ENCODE measurements at places on chromosomes 7 and 10.

- DNase-seq, result no peak
Measured at GRCh38 chr10:93915598-93915997, 21.8 kb downstream of the SLC35G1 start.

DNA sequence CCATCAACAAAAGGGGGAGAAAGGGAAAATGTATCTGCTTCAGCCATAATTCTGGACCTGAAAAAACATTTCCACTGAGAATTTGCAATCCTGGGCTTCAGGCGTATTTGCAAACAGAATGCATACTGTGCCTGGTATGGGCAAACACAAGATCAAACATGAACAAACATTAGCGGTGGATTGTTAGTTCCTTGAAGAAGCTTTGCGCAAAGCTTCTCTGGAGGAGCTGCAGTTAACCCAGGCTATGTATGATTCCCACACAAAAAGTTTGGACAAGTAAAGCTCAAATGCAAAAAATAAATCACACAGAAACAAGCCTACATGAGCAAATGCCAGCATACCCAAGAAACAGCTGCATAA lies 20.4 kb upstream of the HILPDA start:
- DNase-seq, result no peak

DNA sequence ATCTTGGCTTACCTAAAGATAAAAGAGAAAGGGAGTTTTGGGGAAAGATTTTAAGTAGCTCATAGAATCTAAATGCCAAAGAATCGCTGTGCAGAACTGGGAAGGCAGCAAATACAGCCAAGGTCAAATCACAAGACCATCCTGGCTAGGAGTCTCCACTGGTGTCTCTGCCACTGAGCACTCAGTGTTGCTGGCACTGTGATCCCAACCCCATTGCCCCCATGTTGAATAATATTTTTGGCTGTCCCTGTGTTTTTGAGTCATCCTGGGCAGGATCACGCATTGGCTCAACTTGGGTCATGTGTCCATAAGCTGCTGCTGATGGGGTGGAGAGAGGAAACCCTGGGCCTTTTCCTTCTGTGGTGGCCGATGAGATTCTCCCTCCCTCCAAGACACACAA lies 21.2 kb downstream of the TLX1 start:
- no peak for DNase-seq

DNA sequence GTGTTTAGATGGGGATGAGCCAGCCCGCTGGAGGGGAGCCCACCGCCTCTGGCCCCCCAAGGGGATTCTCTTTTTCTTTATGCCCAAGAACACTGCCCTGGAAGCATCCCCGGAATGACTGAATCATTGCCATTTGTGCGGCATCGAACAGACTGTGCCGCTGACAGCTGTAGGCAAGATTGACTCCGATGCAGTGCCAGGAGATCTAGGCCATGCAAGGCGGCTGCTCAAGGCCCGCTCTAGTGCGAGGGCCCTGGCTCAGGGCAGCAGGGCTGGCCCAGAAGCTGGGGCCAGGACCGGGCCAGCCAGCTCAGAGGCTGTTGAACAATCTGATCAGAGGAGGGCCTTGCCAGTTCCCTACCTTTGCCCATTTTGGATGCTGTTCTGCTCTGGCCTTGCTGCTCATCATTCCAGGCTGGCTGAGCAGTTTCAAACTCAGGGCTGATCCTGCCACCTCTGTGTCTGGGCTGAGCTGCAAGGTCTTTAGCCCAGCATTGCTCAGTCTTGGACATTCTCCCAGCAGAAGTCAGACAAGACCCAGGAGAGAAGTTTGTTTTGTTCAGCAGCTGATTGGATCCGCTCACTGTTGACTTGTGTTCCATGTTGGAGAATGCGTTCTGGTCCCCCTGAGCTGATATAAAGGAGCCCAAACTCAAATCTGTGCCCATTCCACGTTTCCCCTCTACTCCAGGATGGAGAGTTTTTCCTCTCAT lies 485.3 kb upstream of the GALNT17 start:
- DNase-seq, result no peak

DNA sequence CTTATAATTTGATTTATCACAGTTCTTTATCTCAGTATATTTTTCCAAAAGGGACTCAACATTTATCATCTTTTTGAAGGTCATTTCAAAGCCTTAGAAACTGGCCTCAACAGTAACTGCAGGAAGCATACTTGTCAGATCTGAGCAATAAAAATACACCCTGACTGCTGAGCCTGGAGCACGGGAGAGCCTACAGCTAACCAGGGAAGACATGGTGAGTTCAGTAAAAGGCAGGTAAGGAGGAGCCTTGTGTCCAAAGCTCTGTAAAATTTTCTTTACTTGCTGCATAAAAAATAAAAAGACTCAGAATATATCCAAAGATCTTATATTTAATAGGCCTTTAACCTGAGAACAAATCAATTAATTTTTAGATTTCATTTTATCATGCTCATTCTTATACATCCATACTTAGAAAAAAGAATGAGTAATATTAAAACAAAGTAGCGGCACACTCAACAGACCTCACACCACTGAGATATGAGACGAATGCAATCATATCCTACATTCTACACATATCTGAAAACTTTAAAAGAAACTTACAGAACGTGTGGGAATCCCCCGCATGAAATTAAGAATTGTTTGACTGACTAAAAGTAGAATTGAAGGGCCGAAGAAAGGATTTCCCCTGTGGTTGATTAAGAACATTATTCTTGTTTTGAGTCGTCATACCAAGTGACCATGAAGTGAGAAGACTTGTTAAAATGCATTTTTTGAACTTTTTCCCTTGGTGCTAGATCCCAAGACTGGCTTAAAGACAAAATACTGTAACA lies 296.4 kb upstream of the MKLN1 start:
- DNase-seq, result no peak

DNA sequence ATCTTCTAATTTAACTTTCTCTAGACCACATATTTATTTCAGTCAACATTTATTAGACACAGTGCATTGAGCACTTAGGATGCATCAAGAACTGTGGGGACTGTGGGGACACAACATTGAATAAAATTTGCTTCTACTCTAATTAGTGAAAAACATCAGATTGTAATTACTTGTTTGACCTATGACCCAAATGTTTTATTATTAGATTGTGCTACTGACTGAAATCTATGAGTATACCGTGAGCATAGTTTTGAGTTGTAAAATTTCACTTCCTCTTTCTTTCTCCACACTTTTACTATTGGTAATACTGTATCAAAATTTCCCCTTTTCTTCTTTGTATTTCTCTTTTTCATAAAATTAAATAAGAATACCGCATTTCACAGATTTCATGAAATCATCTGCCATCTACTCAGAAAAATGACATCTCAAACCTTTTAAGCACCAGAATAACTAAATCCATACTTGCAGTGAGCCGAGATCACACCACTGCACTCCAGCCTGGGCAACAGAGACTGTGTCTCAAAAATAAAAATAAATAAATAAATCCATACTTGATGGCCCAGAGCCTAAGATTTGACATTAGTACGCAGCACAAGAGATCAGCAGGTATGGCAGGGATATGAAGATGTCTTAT lies 25.4 kb upstream of the INPP5F start:
- no peak for DNase-seq

- DNase-seq, result no peak
Measured at GRCh38 chr7:130667593-130668257, 823 bp downstream of the COPG2 start.

- no peak for DNase-seq
Measured at GRCh38 chr7:16905300-16906044, 23.7 kb upstream of the AGR3 start.

DNA sequence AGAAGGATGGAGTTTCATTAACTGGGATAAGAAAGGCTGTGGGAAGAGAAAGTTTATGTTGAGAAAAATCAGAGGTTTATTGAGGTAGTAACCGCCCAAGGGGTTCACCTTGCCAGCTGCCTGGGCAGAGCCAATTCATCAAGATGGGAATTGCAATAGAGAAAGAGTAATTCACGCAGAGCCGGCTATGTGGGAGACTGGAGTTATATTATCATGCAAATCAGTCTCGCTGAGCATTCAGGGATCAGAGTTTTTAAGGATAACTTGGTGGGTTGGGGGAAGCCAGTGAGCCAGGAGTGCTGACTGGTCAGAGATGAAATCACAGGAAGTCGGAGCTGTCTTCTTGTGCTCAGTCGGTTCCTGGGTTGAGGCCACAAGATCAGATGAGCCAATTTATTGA lies 70.6 kb downstream of the MALRD1 start:
- DNase-seq, result no peak

- no peak for DNase-seq
Measured at GRCh38 chr7:42730586-42730985, 181.3 kb downstream of the C7orf25 start.

DNA sequence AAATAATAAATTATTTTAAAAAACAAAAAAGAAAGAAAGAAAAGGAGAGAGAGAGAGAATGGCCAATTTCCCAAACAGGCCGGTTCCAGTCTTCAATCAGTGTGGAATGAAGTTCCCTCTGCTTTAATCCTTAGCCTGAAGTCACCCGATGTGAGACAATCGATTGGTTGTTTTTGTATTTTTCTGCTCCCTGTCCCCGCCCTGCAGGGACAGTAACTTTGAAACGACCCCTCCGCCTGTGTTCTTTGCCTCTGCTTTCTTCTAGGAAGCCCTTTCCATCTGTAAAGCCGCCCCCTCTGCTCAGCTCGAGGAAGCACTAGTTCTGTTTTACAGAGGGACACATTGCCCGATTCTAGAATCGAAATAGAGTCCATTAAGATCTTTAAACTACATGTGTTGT lies 33.4 kb downstream of the FOXL3 start:
- no peak for DNase-seq

DNA sequence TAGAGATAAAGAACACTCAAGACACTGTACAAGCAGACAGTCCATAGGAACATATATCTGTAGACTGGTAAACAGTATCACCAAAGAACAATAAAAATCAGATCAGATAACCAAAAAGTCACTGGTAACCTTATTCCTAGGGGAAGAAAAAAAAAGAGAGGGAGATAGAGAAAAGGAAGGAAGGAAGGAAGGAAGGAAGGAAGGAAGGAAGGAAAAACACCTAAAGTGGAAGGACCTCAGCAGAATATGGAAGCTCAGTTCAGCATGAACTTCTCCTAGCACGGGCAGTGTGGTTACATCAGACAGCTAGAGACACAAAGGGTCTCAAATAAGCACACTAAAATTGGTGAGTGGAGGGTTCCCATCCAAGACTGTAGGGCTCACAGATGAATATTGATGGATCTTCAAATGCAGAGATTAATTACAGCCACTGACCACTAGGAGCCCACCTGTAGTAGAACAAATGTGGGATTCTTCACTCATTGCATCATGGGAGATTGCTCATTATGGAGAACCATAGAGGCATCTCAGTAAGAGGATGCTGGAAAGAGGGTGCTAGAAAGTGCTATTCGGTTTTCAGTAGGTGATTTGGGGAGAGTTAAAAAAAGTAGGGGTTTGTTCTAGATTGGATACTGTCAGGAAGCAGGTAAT lies 293.4 kb upstream of the C7orf33 start:
- DNase-seq, result no peak

GRCh38 chr10:118290471-118290995 lies 51.6 kb downstream of the FAM204A start:
- no peak for DNase-seq

DNA sequence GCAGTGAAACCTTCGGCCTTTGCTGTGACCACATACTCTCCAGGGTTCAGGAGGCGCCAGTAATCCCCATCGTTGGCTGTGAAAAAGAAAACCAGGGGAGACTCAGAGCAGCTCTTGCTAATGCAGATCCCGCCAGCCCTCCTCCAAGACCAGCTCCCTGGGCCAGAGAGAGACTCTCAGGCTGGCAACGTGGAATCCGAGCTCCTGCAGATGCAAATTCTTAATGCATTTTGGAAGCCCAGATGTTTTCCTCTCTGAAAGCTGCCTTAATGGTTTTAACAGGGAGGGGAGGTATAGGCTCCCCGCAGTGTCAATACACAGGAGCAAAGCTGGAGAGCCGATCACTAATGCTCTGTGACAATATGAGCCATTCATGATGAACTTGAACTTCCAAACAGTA lies 80.8 kb downstream of the GPR26 start:
- no peak for DNase-seq

GRCh38 chr10:63416376-63416775 lies 49.4 kb downstream of the JMJD1C start:
- DNase-seq, result no peak

GRCh38 chr7:146736446-146737190 lies 620.0 kb downstream of the CNTNAP2 start:
- no peak for DNase-seq

- no peak for DNase-seq
Measured at GRCh38 chr7:2306688-2307087, 7.6 kb downstream of the SNX8 start.

GRCh38 chr7:49486974-49487829 lies 286.2 kb upstream of the VWC2 start:
- no peak for DNase-seq

DNA sequence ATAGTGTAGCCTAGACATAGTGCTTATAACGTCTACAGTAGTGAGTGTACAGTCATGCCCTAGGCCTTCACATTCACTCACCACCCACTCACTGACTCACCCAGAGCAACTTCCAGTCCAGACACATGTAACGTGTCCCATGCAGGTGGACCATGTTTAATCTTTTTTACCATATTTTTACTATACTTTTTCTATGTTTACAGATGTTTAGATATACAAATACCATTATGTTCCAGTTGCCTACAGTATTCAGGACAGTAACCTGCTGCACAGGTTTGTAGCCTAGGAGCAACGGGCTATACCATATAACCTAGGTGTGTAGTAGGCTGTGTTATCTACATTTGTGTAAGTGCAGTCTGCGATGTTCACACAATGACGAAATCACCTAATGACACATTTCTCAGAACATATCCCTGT lies 11.0 kb downstream of the MPP7 start:
- no peak for DNase-seq
